ENCODE measurements at places on chromosomes 4 and X.

DNA sequence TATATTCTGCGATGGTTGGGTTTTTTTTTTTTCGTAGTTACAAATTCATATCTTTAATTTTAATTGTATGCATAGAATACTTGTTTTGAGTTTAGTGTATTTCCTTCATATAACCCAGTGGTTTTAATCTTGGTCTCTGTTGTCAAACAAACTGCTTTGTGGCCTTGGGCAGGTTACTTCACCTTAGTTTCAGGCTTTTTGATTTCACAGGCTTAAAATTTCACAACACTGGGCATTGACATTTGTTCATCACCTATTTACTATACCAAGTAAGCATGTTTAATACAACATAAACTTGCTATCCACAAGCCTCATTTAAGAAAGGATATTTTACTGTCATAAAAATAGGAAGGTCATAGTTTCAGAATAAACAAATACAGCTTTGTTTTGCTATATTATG, 14.7 kb downstream of the RAPGEF2 start:
- no peak for DNase-seq

DNA sequence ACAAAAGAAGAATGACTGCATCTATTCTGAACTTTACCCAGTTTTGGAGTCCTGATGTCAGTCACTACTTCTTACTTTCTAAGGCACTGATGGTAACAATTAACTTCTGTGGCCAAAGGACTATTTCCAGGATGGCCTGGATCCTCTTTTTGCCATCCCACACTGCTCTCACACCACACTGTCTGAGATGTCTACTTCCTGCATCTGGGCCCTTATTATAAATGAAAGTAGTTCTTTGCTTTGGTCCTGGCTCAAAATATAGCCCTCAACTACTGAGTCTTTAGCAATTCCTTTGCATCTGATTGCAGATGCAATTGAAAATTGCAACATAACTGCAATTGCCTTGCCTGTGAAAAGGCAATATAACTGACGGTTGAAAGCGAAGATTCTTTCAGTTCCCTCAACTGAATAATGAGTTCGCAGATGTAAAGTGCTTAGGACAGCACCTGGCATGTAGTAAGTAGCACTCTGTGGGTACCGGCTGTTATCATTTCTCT, 44.2 kb downstream of the COQ2 start:
- DNase-seq, result peak; percentile 47

GRCh38 chr4:83297548-83298260, 13.1 kb upstream of the COQ2 start:
- DNase-seq, result peak; percentile 60

DNA sequence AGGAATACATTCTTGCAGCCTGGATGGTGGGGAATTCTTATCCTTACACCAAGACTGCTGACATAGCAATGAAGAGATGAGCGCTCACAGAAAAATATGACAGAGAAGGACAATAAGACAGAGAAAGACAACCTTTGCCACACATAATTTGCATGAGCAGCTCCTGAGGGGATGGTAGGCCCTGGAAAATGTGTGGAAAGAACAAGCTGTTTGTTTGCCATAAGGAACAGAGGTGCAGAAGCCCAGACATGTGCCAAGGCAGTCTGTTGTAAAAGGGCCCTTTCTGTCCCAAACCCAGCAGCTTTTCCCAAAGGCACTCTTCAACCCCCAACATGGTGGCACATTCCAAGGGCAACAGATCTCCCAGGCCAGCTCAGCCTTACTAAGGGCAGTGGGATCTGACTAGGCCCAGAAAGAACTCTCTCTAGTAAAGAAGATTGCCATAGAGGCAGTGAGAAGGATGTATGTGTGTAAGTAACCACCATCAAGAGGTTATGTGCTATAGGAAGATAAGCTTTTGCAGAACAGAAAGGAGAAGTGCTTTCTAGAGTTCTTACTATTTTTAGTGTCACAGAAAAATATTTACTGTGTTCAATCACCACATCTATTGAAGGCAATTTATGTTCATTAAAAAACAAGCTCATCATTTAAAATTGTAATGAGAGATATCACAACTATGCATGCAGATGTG, 287.0 kb upstream of the RASGEF1B start:
- DNase-seq, result peak; percentile 30

DNA sequence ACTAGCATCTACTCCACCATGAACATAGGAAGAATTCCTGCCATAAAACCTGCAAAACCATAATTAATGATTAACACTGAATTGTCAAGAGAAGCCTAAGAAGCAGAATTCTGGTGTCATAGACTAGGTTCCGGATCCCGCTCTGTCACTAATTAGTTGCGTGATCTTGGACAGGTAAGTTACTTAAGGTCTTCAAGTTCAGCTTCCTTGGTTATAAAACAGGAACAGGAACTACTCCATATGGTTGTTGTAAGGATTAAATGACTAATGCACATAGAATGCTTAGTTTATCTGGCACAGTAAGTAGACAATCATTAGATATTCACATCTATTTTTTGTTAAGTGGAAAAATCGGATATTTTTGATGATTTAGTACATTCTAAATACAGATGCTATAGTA, 14.3 kb downstream of the G3BP2 start:
- no peak for DNase-seq

GRCh38 chr4:26573389-26573794, 10.5 kb upstream of the TBC1D19 start:
- no peak for DNase-seq

- DNase-seq, result no peak
Observed at GRCh38 chr4:171583790-171584189, 229.4 kb upstream of the GALNTL6 start.

DNA sequence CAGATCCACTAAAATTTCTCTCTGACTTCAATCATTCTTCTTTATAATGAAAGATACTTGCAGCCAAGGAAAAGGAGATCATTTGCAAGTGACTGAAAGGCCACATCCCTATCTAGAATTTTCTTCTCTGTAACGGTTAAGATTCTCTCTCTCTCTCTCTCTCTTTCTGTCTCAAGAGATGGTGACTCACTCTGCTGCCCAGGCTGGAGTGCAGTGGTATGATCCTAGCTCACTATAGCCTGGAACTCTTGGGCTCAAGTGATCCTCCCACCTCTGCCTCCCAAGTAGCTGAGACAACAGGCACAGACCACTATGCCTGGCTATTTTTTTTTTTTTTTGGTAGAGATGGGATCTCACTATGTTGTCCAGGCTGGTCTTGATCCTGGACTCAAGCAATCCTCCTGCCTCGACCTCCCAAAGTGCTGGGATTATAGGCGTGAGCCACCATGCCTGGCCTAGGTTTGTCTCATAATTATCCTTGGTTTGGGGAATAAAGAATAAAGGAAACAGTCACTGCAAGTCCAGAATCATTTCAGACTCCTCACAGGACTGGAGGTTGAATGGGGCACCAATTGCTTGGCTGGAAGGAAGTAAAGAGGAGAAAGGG, 33.3 kb upstream of the GALNT7 start:
- no peak for DNase-seq

DNA sequence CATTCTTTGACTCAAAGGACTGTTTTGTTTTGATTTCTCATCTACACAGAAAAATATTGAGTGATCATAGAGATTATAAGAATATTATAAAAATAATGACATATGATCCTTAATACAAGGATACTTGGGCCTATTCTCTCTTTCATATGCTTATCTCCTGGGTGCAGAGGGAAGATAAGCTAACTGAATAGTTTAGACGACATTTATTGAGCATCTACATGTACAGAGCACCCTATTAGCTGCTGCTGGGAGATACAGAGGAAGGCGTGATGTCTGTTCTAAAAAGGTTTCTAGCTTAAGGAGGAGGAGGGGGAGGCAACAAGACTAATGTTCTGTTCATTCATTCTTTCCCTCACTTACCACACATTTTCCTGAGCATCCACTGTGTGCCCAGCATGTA, 106.8 kb downstream of the HDAC8 start:
- DNase-seq, result no peak

DNA sequence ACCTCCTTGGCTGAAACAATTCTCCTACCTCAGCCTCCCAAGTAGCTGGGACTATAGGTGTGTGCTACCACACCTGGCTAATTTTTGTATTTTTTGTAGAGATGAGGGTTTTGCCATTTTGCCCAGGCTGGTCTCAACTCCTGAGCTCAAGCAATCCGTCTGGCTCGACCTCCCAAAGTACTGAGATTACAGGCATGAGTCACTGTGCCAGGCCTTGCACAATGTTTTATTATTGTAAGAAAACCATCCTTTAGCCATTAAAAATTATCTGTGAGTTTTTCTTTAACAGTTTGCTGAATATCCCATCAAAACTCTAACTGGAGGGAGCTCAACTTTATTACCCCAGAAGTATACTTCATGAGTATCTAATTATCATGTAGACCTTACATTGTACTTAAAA, 900.3 kb downstream of the PCDH7 start:
- no peak for DNase-seq

- DNase-seq, result no peak
Observed at GRCh38 chrX:36568946-36569345, 439.2 kb upstream of the FAM47C start.

- no peak for DNase-seq
Observed at GRCh38 chr4:122614621-122615020, 6.2 kb downstream of the IL21 start.

DNA sequence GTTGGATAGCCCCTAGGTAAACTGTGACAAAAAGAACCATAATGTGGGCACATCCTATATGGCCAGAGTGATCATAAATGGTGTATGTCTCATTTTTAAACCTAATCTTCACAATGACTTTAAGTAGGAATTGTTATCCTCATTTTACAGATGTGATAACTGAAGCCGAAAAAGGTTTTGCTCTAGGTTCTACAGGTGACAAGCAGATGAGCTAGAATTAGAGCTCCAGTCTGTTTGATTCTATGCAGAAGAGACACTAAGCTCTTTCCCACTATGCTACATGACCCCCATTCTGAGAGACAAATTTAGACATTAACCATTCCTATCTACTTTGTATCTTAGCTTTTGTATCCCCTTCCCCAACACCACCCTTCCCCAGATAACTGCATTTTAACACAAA, 2.0 kb downstream of the AREG start:
- DNase-seq, result no peak

GRCh38 chr4:165967486-165967885, 94.4 kb downstream of the TLL1 start:
- no peak for DNase-seq

GRCh38 chr4:185502386-185502785, 30.9 kb upstream of the CCDC110 start:
- DNase-seq, result no peak

- no peak for DNase-seq
Observed at GRCh38 chr4:24040811-24041210, 151.0 kb upstream of the PPARGC1A start.

DNA sequence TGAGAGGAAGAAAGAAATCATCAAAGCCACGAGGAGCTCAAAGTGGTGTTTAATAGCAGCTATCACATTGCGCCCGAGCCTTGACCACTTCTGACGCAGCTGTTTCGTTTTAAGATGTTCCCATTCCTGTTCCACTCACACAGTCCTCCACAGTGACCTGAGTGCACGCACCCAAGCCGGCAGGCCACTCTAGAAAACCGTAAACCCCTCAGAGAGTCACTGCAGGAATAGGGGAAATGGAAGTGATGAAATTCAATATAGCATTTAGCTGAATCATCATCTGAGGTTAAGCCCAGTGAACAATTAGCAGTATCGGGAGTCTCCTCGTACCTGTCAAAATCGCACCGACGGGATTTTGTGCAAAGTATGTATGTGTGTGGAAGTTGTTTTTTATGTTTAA, 17.9 kb upstream of the HAND2 start:
- peak; percentile 31 for DNase-seq

GRCh38 chr4:77183777-77184420, 26.9 kb downstream of the CCNG2 start:
- DNase-seq, result no peak

DNA sequence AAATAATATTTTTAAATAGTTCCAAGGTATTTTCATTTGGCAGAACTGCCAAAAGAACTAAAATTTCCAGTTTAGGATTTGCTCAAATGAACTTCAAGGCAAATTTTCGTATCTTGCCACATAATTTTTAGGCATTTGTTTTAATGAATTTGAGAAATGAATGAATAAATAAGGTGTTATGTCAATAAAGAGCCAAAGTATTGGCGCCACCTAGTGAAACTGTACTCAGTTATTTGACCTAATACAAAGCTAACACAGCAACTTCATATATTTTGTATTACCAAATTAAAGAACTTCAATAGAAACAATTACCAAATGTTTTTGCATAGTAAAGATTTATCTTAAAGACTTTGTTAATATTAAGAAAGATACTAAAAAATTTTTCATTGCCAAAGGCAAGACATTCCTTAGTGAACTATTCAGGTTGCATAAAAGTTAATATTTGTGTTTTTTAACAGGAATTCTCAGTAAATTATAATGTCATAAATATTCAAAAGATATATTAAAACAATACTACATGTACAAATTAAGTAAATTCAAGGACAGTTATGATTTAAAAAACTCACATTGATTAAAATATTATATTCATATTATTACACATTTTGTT, 50.3 kb downstream of the STPG2 start:
- peak; percentile 26 for DNase-seq

DNA sequence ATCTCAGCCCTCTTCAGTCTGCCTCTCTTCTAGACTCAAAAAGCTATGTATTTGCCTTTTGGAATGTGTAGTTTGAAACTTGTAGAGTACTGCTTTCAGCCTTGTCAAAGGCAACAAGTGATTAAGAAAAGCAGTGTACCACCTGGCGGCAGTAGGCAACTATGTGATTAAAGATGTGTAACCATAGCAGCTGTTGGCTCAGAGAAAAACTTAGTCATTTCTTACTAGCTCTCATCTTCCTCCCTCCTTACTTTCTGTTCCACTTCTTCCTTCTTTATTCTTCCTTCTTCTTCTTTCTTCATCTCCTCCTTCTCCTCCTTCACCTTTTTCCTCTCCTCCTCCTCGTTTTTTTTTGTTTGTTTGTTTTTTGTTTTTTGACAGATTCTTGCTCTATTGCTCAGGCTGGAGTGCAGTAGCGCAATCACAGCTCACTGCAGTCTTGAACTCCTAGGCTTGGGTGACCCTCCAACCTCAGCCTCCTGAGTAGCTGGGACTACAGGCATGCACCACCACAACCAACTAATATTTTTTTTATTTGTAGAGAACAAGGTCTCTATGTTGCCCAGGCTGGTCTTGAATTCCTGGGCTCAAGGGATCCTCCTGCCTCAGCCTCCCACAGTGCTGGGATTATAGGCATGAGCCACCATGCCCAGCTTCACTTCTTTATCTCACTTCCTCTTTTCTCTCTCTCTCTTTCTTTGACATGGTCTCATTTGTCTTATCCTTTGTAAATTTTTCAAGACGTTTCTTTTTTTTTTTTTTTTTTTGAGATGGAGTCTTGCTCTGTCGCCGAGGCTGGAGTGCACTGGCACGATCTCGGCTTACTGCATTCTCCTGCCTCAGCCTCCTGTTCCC, 32.6 kb downstream of the ABHD18 start:
- no peak for DNase-seq

DNA sequence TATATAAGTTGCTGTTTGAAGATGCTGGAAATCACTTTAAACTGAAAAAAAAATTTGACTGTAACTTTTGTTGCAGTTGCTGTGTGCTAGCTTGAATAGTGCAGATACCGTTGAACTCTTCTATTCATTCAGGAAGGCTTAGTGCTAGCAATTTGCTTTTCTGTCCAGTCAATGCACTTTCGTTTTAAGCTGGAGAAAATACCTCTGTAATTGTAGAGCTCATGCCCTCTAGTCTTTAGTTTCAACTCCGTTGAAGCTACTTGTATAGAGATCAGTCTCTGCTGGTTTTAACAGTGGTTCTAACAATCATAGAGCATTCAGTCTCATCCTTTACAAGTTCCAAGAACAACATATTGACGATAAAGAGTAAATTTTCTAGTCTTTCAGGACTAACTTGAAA, 49.0 kb upstream of the TRPC3 start:
- no peak for DNase-seq

- no peak for DNase-seq
Observed at GRCh38 chrX:1035206-1035605, 177.2 kb downstream of the CRLF2 start.
